T-helper 1 cell treated with Interleukin-12 subunit alpha and Interleukin-12 subunit beta and Interleukin-4 antibody, amounts not matched to agents 30 ng/mL and 1 ng/mL, for 36 hours (primary cell): ENCODE measurements at places on chromosomes 5 and 9. TPM values are rescaled to one million over a fixed set of nuclear protein-coding genes. Genes with fewer than 3 reads are reported as not detected.

Gene SLIT3
- not detected in 2 replicates for total RNA-seq

Gene CEL
- 1.5 and 1.8 TPM in 2 replicates for total RNA-seq

Gene C1QTNF3
- total RNA-seq = 2.5 and 3.9 TPM in 2 replicates

Gene TRIM36
- total RNA-seq = 0.39 TPM in 1 of 2 replicates, not detected in the other

Gene PHPT1
- total RNA-seq = 161 and 165 TPM in 2 replicates
